Stimulated activated CD8-positive, alpha-beta memory T cell treated with anti-CD3 and anti-CD28 coated beads, Interleukin-4, amount 100 ng/mL, for 1 hour (primary cell): ENCODE measurements at places on chromosomes 12 and 14.
A peak's percentile ranks its signal among the peaks of the same experiment; 100 is the strongest.

- DNase-seq: no peak
These were observed 374.4 kb downstream of the DPF3 start for GRCh38 chr14:72519543-72519942.

- no peak for DNase-seq
These were observed 58.3 kb downstream of the ANAPC7 start for GRCh38 chr12:110345176-110345661.

- no peak for DNase-seq
These were observed 143.4 kb downstream of the CHST11 start for GRCh38 chr12:104600036-104600712.

- DNase-seq: no peak
These were observed 128.0 kb downstream of the ETV6 start for GRCh38 chr12:11777451-11777850.

GRCh38 chr14:69317102-69317755 is 57.3 kb downstream of the GALNT16 start:
- DNase-seq: no peak

GRCh38 chr12:29794862-29795261 is 11.1 kb upstream of the TMTC1 start:
- DNase-seq: no peak

DNA sequence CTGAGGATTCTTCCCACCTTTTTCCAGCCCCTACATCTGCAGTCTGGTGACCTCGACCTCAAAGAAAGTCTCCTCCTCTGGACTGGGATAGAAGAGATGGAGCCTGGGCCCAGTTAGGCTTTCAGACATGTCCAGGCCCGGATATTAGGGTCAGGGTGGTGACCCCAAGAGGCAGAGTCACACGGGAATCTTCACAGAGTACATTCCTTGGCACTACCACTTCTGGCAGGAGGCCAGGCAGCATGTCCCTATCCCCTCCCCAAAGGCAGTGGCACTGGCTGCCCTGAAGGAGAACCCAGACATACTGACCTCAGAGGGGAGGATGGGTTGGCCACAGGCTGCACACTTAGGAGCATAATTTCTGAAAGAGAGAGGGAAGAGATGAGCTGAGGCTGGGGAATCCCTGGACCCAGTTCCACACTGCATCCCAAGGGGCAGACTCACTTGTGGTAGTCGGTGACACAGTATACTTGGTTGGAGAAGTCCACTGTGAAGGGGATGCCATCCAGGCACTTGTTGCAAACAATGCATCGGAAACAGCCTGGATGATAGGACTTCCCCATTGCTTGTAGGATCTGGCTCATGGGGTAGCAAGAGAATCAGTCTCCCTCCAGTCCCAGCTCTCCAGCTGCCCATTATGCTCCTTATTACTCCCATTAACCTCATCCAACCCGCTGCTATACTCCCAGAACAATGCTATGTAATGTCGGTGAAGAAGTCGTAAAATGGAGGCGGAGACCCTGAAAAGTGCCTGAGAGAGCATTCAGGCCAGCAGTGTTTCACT is 7.6 kb downstream of the AJUBA start:
- no peak for DNase-seq

DNA sequence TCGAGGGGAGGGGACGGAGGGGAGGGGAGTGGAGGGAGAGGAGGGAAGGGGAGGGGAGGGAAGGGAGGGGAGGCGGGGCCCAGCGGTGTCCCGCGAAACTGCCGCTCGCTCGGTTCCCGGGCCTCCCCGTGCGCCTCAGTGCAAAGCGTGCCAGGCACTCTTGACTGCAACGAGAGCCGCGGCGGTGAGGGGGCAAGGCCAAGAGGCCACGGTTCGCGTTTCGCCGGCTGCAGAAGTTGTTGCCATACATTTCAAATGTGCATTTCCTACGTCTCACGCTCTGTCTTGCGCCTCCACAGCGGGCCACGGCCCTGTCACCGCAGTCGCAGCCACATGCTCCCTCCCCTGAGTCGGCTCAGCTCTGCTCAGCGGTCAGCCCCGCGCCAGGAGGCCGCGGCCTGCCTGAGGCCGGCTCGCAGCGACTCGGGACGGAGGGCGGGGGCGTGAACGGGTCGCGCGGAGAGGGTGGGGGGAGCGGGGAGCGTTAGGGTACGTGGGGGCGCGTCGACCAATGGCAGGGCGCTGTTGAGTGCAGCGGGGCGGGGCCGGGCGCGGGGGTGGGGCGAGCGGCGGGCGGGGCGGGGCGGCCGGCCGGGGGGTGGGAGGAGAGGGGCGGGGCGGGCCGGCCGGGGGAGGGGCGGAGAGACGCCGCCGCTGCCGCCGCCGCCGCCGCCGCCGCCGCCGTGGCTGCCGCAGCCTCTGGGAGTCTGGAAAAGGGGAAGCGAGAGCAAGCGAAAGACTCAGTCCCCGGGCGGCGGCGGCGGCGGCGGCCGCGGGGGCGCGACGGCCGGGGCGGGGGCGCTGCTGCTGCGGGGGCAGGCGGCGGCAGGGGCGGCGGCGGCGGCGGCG is at the start of gene PPP2R5C:
TSS of gene PPP2R5C (plus strand) at position 678 of the 849 bp plus-strand sequence. CDS start 185 bp downstream, outside the sequence.
- DNase-seq: peak; percentile 76

DNA sequence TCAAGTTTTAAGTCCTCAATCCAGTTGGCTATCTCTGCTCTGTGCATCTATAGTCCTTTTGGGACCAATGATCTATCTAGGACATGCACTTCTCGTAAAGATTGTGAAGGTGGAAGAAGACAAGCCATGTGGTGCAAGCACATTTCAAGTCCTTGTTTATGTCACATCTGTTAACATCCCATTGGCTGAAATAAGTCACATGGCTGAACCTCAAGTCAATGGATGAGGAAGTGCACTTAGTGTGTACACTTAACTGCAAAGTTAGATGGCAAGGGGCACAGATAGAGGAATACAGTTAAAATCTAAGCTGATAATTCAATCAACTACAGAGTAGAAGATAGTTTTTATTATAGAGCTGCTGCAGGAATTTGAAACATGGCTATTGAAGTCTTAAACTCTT is 362.8 kb upstream of the TBX3 start:
- DNase-seq: no peak

GRCh38 chr12:87804386-87804785 is 224.8 kb downstream of the C12orf50 start:
- DNase-seq: no peak

- no peak for DNase-seq
These were observed 202.3 kb upstream of the SLC38A2 start for GRCh38 chr12:46574847-46575246.

DNA sequence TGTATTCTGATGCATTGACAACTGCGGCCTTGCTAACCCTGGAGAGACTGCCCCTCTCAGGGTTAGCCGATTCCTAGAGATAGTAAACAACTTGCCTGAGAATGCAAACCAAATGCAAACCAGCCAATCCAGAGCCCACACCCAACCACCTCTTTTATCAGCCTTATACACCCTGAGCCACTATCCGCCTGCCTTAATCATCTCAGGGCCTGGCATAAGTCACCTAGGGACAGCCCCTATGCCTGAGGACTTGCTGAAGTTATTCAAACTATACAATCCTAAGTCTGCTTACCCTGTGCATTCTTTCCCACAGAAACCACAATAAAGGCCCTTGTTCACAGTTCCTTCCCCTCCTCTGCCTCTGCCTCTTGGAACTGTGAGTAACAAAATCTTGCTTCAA is 177.2 kb downstream of the KCNA5 start:
- no peak for DNase-seq

- DNase-seq: no peak
These were observed 208.7 kb downstream of the PCNX1 start for GRCh38 chr14:71115821-71116567.

DNA sequence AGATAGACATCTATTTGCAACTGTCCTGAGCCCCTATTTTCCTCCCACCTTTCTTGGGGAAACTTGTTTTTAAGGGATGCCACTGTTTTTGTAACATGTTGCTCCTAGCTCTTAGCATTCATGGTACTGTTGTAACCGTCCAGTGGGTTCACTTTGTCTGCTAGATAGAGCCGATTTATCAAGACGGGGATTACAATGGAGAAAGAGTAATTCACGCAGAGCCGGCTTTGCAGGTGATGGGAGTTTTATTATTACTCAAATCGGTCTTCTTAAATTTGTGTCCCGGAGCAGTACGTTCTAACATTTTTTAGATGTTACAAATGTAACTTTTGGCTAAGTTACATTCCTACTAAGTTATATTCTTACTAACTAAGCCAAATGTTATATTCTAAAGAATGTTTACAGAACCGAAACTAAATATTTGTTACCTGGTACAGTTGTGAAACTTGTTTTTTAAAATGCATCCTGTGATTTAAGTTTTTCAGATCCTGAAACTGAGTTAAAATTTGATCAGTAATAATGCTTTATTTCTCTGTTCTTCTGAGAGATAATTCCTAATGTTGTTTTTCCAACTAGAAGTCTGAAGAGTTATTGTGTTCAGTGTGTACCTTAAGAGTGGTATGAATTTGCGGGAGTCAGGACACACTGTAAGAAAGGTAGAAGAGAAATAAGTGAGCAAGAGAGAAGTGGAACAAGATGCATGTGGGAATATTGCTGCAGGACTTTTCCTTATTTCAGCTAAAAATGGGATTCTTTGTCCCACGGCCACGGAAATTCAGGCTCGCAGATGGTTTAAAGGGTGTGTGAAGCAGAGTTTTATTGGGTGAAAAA is 20.6 kb upstream of the CLEC2D start:
- no peak for DNase-seq

- no peak for DNase-seq
These were observed 44.6 kb downstream of the DDHD1 start for GRCh38 chr14:53108292-53109104.

GRCh38 chr12:99005601-99006000 is 360.5 kb downstream of the APAF1 start:
- DNase-seq: no peak

GRCh38 chr14:74105381-74105780 is 20.6 kb downstream of the LIN52 start:
- no peak for DNase-seq

DNA sequence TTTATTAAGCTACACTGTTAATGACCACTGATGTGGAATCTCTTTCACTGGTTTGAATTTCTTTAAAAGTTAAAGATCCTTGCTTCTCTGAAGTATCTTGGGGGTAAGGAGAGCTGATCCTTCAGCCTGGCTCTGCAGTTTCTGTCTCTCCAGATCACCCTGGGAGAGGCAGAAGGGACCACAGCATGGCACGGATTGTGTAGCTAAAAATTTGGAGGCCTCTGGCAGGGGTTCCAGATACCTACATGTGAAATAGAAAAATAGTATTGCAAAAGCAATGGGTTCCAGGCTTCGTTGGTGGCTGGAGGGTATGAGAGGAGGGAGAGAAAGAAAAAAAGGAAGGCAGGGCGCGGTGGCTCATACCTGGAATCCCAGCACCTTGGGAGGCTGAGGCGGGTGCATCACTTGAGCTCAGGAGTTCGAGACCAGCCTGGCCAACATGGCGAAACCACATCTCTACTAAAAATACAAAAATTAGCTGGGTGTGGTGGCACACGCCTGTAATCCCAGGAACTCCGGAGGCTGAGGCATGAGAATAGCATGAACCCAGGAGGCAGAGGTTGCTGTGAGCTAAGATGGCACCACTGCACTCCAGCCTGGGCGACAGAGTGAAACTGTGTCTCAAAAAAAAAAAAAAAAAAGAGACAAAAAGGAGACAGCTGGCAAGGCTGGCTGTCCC is 3.4 kb downstream of the CHST11 start:
- no peak for DNase-seq

- DNase-seq: no peak
These were observed 300.9 kb upstream of the DCN start for GRCh38 chr12:91483471-91483985.

DNA sequence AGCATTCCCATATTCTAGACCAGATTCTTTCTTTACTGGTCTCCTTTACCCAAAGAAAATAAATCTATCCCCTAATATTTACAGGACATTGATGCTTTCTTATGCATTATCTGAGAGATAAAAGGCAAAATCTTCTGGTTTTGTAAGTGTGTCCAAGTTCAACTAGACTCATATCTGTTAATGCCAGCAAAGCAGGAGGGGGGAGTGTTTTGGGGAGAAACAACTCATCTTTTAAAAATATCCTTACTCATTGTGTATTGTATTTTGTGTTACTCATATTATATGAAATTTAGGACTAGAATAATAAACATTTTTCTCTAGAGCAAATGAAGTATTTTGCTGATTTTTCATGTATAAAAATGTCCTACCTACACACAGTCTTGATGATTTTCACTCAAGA is 54.8 kb downstream of the SAMD4A start:
- DNase-seq: no peak

- no peak for DNase-seq
These were observed 84.0 kb downstream of the ACTN1 start for GRCh38 chr14:68894802-68895703.

- DNase-seq: no peak
These were observed 45.7 kb upstream of the PRPF39 start for GRCh38 chr14:45038256-45038655.

DNA sequence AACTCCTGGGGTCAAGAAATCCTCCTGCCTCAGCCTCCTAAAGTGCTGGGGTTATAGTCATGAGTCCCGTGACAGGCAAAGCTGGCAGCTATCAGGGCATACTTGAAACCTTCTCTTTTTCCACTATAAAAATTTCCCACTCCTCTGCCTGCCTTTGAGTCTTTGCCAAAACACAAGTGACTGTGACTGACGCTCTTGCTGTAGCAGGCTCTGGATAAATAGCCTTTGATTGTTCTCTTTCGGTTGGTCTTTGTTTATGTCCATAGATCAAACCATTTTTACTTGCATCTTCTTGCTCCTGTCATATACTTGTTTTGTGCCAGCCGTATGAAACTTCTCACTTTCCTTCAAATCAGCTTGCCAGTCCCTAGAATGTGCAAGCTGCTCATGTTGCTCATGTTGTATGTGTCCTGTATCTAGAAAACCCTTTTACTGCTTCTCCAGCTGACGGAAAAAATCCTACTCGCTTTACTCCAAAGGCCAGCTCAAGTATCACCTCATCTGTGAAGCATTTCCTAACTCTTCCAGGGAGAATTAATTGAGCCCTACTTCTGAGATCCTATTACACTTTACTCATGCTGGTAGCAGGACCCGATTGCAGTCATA is 73.1 kb downstream of the RESF1 start:
- no peak for DNase-seq

DNA sequence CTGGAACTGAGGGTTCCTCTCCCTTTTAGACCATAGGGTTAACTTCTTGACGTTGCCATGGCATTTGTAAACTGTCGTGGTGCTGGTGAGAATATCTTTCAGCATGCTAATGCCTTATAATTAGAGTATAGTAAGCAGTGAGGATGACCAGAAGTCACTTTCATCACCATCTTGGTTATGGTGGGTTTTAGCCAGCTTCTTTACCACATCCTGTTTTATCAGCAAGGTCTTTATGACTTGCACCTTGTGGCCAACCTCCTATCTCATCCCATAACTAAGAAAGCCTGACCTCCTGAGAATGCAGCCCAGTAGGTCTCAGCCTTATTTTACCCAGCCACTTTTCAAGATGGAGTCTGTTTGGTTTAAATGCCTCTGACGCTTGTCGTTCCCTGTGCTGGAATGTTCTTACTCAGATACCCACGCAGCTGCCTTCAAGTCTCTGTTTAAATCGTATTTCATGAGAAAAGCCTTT is 44.2 kb downstream of the BBS10 start:
- DNase-seq: no peak

GRCh38 chr12:131457331-131458047 is 253.4 kb upstream of the SFSWAP start:
- DNase-seq: no peak
